Skin of body (tissue), 3 donors: ENCODE measurements at places on chromosomes 3 and 15.

- DNase-seq = no peak
Measured at GRCh38 chr3:105140899-105141367, 225.8 kb upstream of the ALCAM start.

GRCh38 chr15:39427705-39428104 lies 153.2 kb upstream of the THBS1 start:
- no peak for DNase-seq

DNA sequence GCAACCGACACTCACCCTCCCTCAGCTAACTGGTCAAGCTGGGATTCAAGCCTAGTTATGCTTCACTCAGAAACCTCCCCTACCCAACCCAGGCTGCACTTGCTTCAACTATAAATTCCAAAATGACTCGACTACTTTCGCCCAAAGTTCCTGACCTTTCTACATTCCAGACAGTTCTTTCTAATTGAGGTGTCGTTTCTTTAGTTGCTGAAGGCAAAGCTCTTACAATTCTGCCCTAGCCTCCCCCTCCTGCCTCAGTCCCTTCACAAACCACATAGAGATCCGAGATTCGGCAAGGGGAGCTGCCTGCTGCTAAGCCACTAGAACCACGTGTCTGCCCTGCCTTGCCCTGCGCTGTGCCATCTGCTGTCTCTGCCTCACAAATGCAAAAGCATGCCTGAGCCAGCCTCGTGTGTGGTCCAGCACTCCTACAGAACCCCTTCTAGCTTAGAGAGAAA lies 74.7 kb upstream of the SH3GL3 start:
- no peak for DNase-seq

- DNase-seq = no peak
Measured at GRCh38 chr15:71447328-71448250, 332.3 kb downstream of the THSD4 start.

- DNase-seq = peak; percentile 7
Measured at GRCh38 chr15:64521726-64522164, 61.4 kb downstream of the ZNF609 start.

DNA sequence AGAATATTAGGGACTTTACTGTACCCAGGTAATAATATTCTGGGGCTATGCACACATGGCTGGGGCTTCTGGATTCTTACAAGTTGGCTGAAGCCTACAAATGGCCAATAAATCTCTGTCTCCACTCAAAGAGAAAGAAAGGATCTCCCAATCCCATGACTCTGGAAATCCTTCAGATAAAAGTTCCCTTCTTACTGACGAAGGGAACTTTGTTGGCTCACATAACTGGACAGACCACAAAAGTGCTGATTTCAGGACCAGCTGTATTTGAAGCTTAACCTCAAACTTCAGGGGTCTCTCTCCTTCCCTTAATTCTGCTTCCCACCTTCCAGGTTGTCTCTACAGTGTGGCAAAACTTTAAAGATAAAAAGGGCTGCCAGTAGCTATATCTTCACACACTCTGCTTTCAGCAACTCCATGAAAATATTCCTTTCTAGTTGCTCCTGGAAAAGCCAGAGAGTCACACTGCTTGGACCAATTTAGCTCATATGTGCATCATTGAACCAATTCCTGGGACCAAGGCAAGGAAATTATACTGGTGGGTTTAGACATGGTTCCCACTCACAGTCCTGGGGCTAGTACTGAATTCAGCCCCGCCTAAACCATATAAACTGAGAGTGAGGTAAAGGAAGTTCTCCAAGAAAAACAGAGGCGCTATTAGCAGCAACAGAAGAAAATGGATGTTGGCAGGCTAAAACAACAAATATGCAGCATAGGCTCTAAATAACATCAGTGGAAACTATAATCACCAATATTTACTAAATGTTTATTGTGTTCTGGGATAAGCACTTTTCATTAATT lies 290.0 kb upstream of the GADL1 start:
- DNase-seq = no peak

- DNase-seq = no peak
Measured at GRCh38 chr3:10303785-10304184, 11.0 kb upstream of the GHRL start.

DNA sequence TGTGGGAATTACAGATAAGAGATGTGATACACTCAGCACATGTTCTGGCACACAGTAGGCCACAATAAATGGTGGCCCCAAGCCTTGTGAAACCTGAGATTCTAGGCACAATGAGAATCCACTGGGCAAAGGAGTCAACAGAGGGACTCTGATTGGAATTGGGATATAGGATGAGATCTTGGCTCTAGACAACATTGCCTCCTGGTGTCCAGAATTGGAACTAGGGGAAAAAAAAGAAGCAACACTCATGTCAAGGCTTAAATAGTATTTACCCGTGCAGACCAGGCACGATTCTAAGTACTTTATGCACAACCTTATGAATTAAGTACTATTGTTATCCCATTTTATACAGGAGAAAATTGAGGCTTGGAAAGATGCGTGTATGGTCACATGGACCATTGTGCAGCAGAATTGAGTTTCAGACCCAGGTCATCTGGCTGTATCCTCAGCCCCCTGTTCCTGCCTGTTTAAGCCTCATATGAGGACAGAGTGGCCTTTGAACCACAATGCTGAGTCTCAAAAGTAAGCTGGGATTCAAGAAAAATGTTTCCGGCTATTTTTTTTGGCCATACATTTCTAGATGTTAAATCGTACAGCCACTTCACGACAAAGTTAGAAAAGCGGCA lies 124.8 kb downstream of the SV2B start:
- no peak for DNase-seq

- no peak for DNase-seq
Measured at GRCh38 chr3:10376353-10376752, 55.4 kb upstream of the SEC13 start.

DNA sequence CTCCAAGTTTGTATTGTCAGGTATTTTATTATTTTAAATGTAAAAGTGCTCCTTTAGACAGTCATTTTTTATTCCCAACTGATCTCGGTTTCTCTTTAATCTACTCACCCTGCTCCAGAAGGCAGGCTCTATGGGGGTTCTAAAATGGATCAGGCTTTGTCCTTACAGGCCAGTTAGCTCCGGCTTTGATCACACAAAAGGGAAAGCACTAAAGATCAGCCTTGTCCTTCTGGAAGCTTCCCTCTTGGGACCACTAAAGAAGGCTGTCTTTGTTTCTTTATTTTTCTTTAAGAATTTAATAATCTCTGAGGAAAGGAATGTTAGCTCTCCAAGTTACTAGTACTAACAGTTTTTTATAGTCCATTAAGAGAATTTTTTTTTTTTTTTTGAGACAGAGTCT lies 560.5 kb upstream of the ZNF717 start:
- DNase-seq = no peak

GRCh38 chr3:160980740-160981139 lies 124.4 kb downstream of the B3GALNT1 start:
- no peak for DNase-seq

DNA sequence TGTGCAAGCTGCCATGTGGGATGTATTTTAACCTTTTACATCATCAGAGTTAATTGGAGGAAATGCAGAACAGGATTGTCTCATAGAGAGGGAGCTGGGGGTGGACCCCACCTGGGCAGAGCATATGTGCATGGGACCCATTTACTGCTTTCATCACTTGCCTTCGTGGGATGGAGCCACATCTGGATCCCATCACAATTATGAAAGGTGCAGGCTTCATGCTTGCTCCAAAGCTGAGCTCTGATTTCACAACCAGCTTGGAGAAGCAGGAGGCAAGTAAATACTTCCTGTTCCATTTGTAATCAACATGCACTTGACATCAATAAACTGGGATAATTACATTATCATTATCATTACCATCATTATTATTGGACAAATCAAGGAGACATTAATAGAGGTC lies 161.9 kb downstream of the ALDH1A2 start:
- DNase-seq = no peak

DNA sequence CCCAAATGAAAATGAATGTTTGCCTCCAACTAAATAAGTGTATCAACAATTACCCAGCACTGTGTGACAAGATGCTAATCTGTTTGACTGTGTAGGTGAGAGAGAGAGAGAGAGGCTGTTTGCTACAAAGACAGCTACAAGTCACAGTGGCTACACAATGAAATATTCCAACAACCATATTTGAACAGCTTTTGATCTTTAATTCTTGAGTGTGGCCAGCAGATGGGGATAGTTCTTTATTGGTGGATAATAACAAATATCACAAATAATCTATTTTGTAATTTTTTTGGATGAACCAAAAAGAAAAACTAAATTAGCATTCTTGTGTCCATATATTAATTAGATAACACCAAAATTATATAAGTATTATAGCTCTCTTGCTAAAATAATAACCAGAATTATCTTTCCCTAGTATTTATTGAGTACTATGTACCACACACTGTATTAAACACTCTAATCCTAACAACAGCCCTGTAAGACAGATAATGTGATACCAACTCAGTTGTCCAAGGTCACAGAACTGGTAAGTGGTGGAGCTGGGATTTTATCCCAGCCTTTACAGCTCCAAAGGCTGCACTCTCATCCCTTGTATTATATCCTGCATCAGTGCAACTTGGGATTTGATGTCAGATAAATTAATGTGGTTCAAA lies 61.9 kb upstream of the C3orf80 start:
- DNase-seq = no peak

GRCh38 chr3:73432023-73432705 lies 192.6 kb downstream of the PDZRN3 start:
- DNase-seq = no peak

DNA sequence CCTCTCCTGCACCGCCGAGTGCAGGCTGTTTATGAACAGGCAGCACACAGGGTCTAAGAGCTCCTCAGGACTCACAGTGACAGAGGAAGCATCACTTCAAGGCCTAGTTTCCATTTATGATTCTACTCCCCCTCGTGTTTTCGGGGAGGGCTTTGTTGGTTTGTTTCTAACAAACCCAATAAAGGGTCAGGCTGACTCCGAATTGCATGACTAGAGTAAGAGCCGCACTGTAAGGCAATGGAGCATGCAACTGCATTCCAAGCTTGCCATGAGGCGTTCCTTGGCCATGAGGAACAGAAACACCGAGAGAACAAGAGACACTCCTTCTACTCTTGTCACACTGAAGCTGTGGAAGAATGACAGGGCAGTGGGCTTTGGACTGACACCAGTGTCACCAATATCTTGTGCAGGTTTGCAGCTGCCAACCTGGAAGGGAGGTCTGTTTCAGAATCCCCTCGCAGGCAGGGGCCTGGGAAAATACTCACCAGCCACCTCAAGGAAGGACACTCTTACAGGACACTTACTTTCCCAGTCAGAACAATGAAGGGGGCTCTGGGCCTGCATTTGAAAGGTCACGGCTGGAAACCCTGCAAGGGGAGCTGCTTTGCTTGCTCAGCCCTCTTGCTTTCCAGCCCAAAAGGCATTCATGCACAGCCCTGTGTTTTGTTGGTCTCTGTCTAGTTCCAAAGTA lies 96.8 kb downstream of the ADAMTS17 start:
- no peak for DNase-seq

DNA sequence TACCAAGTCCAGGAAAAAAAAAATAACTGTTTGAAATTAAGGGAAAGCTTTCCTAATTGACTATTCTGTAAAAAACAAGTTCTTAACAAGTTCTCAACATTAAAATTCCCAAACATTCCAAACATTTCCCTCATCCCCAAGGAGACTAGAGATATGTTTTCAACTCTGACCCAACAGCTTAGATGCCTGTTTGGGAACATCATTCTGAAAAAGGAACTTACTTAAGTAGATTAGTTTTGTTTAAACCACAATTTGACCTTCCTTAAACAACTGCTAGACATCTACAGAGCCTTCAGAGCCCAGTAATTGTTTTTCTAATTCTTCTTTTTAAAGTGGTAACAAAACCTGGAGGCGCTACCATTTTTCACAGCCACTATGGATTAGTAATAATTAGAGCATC lies 12.8 kb downstream of the UBR1 start:
- DNase-seq = no peak

GRCh38 chr3:123283657-123284398 lies 82.1 kb downstream of the SEC22A start:
- DNase-seq = no peak

DNA sequence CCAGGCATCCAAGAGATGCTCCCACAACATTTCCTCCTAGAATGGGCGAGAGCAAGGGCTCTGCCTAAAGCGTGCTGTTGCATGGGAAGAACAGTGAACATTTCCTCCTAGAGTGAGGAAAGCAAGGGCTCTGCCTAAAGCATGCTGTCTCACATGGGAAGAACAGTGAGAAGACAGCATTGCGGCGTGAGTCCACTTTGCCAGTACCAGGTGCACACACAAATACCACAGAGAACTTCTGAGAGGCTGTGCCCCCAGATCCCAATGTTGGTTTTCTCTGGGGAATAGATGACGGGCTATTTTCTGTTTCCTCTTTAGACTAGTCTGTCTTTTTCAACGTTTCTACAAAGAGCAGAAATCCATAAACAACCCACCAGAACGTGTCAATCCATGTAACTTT lies 142.9 kb downstream of the LRRK1 start:
- no peak for DNase-seq

DNA sequence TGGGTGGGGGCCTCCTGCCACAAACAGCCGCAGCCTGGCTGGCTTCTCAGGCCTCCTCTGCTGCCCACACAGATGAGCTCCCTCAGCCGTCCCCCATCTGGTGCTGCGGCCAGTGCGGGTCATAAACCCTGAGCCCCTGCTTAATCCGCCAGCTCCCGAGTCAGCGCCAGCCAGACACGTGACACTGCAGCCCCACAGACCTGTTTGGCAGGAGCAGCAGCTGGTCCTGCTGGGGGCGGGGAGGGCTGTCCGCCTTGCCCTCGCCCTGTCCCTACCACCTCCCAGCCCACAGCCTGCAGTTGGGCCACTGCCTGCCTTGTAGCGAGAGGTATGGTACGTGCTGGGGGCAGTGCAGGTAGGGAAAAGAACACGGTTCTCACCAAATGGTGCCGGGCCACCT lies 86.2 kb downstream of the IQSEC1 start:
- no peak for DNase-seq

DNA sequence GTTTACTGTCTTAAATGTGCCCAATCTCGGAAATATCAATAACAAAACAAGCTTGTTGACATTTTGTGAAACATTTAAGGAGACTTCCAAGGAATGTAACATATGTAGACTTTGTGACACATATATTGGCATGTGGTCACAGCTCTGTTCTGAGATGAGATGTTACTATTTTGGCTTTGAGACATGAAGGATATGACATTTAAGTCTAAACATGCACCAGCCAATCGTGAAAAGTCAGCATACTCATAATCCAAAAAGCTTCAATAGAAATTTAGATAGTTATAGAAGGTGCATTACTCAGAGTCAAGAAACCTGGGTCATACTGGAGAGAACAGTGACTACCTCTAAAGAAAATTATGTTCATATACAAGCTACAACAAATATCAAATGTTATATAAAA lies 13.4 kb downstream of the COMMD2 start:
- no peak for DNase-seq

DNA sequence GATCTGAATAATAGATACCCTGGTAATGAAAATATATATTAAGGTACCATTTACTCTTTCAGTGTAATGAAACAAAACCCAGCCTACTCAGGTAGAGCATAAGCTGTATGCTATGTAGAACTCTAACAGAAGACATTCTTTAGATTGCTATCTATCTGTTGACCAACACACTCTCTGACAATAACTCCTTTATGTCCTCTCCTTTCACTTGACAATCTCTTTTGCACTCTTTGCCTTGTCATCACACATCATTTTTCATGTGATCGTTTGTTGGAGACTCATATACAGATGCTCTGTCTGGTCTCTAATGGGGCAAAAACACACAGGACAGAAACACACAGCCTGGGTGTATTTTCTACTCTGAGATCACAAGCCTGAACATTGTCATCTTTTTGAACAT lies 35.4 kb upstream of the SUCLG2 start:
- no peak for DNase-seq
